ENCODE measurements at places on chromosomes 13 and 19.
A peak's percentile ranks its signal among the peaks of the same experiment; 100 is the strongest.

- no peak for DNase-seq
Measured at GRCh38 chr13:87122551-87122950, 548.6 kb upstream of the SLITRK5 start.

DNA sequence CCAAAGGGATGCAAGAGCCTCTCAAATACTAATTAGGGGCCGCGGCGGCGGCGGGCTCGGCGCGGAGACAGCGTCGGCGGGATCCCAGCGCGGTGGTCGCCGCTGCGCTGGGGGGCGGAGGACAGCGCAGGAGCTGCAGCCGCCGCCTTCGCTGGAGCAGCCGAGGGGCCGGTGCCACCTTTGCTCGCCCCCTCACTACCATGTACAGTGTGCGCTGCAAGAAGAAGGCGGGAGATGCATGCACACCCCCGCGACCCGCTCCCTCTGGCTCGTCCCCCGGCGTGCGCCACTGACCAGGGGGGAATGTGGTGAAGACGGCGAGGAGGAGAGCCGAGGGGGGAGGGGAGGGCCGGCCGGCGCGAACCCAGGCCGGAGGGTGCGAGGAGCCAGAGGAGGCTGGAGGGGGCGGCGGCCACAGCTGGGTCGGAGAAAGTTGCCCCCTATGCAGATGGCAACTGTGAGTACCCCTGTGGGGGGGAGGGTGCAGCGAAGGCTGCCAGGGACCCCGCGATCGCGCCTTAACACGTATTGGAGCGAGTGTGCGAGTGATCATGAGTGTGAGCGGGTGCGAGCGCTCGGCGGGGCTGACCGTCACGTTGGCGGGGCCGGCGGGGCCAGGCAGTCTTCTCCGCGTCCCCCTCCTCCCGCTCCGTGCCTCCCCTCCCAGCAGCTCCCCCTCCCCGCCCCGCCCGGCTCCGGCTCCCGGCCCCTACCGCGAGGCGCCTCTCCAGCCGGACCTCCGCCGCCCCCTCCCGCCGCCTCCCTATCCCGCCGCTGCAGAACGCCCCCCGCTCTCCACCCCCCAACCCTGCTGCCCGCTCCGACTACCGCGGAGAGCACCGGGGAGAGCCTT, 808 bp downstream of the SLITRK5 start:
- DNase-seq, result no peak

DNA sequence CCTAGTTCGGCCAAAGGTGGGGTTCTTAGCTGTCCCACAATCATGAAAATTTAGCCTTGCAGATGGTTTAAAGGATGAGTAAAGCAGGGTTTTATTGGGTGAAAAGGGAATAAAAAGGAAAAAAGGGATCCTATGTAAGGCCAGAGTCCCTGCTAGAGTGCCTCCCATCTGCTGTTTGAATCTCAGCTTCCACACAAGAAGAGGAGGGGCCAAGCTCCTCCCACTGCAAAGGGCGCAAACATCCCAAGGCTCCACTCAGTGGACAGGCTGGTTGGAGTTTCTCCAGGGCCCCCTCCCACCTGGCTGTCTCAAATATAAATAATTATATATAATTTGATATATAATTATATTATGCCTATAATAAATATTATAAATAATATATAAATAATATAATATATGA, 1272.1 kb upstream of the PCDH20 start:
- DNase-seq, result no peak

DNA sequence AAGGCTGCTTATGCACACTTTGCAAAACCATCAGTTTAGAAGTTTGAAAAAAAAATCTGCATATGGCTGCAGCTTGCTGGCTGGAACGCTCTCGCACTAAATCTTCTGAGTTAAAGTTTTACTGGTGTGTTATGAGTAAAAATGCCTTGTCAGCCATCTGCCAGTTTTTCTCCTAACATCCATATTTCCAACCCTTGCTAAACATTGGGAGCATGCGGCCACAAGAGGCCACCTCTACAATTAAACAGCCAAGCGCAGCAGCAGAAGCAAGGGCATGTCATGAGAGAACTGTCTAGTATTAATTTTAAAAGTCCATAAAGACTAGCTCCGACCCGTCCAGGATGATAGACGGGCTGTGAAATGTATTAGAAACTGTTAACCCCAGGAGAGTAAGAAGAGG, 248.3 kb downstream of the TSHZ3 start:
- no peak for DNase-seq

DNA sequence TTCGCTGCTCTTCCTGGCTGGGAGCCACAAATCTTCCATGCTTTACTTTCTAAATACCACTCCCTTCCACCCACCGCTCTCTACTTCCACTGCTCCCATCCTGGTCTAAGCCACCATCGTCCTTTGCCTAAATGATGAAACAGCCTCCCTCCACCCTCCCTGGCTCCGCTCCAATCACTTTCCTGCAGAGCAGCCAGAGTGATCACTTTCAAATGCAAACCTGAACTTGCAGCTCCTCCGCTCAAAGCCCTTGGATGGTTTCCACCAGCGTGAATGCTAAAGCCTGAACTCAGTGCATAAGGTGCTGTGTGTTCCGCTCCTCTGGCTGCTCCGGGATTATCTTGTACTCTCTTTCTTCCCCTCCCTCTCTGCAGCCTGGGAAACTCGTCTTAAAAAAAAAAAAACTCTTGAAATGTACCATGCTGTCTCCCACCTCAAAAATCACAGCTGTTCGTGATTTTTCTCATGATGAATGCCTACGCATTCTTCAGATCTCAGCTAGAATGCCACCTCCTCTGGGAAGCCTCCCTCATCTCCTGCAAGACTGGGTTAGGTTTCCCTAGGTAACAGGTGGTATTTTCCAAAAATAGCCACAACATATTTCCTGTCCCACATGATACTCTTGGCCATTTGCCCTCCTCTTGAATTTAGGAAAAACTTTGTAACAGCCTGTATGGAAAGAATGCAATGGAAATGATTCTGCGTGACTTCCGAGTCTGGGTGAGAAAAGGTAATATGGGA, 3.7 kb upstream of the SIN3B start:
- peak; percentile 28 for DNase-seq

GRCh38 chr13:45674908-45675307, 27.2 kb upstream of the CBY2 start:
- DNase-seq, result peak; percentile 95

- DNase-seq, result peak; percentile 58
Measured at GRCh38 chr19:14517840-14518505, at the start of gene DNAJB1. DNAJB1 (minus strand) TSS chr19:14518397; CDS start chr19:14518349, 48 bp downstream.

DNA sequence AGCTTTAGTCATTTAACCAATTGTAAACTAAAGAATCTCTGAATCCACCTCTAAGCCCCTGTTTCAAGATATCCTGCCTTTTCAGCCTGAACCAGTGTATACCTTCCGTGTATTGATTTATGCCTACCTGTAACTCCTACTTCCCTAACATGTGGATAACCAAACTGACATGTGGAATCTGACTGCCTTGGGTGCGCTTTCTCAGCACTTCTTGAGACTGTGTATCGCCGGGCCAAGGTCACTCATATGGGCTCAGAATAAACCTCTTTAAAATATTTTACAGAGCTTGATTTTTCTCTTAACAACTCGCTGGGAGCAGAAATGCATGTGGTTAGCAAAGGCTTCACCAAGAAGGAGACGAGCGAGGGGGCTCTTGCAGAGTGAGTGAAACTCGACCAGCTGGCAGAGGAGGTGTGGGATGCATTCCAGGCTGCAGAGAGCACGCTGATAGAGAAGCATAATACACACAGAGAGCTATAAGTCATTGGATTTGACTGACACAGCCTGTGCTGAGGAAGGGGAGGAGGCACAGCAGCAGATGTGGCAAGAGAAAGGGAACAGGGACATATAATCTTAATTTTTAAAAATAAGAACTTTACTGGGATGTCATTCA, 268.2 kb upstream of the MAB21L1 start:
- no peak for DNase-seq

DNA sequence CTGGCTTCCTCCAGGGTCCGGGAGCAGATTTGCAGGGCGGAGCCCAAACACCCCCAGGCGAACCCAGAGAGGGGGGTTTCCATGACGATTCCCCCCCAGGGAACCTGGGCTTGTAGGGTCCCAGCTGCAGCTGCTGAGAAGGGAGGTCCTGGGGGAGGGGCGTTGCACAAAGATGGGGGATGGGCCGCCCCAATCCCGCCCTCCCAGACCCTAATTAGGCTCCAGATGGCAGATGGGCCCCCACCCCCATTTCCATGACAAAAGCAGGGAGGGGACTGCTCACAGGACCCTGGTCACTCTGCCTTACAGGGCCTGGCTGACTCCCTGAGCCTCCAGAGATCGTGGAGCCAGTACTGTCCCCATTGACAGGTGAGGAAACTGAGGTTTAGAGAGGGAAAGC, 15.2 kb downstream of the ELAVL3 start:
- DNase-seq, result no peak

DNA sequence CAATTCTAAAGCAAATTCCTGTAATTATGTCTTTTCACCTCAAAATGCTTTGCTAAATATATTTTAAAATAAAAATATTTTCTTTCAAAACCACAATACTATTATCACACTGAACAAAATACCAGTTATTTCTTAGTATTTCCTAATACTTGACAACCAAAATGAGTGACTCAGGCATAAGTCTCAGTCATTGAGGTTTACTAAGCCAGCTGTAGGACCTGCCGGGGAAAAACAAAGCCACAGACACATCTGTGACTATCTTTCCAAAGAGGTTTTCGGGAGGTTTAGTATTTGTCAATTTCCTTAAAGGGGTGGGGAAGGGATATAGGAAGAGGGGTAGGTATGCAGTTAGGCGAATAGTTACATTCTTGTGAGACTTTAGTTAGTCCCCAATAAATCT, 3.2 kb upstream of the ZNF235 start:
- no peak for DNase-seq

GRCh38 chr19:1528596-1529429, 4.9 kb downstream of the PLK5 start:
- no peak for DNase-seq

DNA sequence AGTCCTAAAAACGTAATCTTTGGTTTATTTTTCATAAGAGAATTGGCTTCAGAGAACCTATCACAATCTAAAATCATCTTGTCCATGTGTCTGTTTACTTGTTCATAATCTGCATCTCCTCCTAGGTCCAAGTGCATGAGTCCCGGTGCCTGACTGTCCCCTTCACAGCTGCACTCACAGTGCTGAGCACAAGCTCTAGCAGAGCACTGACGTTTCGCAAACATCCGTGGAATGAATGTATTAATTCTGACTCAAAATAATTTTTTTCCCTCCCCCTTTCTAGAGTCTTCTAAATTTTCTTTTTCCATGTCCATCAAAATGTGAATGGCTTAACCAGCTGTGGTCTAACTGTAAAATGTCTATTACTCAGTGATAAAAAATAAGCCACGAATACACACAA, 245.5 kb upstream of the TSHZ3 start:
- DNase-seq, result no peak

- DNase-seq, result no peak
Measured at GRCh38 chr19:46839752-46840497, 10.7 kb downstream of the AP2S1 start.

GRCh38 chr13:83470133-83470797, 412.0 kb downstream of the SLITRK1 start:
- DNase-seq, result no peak

DNA sequence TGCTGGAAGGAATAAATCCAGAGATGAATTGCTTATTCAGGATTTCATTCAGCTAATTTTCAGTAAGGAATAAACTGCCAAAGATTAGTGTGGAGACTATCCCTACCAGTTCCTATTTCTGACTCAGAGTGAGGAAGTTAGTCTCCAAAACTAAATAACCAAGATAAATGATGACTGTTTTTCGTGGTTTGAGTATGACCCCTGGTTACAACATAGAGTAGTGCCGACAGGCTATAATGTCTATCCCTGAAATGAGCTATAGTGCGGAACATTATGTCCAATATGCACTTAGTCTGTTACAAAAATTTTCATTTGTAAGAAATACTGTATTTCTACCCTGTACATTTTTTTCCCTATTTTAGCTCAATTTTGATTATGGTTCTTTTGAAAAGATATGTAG, 51.4 kb downstream of the NBEA start:
- no peak for DNase-seq

- DNase-seq, result no peak
Measured at GRCh38 chr13:64591971-64592370, 2638.2 kb downstream of the PCDH9 start.

- DNase-seq, result peak; percentile 96
Measured at GRCh38 chr13:33167491-33167890, 118.1 kb downstream of the STARD13 start.

GRCh38 chr13:110352735-110353134, 45.7 kb downstream of the COL4A2 start:
- peak; percentile 28 for DNase-seq

GRCh38 chr19:32646556-32646955, 28.4 kb downstream of the ANKRD27 start:
- DNase-seq, result no peak

DNA sequence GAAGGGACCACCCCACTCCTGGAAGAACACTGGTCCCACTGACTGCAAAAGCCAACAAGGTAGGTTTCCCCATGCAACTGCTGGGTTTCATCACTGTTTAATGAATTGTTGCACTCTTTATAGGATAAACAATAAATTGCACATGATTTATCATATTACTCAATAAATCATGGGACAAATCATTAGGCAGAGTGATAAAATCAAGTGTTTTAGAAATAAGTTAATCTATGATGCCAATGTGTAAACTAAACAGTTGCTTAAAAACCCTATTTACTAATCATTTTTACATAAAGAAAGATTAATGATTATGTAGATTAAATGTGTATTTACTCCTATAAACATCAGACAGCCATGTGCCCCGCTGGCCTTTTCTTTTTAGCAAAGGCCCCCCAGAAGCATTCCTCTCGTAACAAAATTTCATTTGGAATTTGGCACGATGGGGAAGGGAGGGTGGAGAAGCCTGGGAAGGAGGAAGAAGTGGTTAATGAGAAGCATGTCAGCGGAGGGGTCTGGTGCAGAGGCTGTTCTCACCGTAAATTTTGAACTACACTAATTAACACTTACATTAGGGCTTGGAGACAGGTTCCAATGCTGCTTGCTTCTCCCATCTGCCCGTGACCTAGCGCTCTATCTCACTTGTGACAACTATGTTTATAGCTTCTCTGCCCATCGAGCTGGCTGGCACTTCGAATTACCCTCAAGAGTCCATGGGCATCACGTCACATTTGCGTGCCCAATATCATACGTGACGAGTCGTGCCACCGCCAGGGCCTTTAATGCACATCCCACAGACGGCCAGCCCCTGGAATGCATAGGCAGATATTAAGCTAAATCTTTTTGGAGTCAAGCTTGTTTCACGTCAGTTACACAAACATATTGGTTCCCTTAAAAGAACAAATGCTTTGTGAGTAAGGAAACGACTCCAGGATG, 357.7 kb upstream of the TSHZ3 start:
- DNase-seq, result no peak

GRCh38 chr19:33809960-33810359, 13.3 kb downstream of the KCTD15 start:
- no peak for DNase-seq

DNA sequence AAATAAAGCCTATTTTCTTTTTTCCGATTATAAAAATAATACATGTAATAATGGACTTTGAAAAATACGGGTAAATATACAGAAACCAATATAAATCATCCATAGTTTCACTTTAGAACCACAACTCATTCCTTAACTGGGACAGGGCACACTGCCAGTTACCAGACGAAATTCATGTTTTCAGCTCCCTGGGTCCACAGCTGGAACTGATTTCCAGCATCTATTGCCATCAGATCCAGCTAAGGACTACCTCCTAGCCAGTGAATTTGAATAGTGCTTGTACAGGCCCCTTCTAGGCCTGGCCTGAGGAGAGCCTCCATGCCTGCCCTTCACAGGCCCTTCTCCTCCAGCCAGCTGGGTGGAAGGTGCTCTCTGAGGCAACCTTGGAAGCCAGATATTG, 30.0 kb upstream of the ATP12A start:
- no peak for DNase-seq

Measured in SK-MEL-5 (cell line).